RKO (cell line): ENCODE measurements at places on chromosomes 11 and 22.

DNA sequence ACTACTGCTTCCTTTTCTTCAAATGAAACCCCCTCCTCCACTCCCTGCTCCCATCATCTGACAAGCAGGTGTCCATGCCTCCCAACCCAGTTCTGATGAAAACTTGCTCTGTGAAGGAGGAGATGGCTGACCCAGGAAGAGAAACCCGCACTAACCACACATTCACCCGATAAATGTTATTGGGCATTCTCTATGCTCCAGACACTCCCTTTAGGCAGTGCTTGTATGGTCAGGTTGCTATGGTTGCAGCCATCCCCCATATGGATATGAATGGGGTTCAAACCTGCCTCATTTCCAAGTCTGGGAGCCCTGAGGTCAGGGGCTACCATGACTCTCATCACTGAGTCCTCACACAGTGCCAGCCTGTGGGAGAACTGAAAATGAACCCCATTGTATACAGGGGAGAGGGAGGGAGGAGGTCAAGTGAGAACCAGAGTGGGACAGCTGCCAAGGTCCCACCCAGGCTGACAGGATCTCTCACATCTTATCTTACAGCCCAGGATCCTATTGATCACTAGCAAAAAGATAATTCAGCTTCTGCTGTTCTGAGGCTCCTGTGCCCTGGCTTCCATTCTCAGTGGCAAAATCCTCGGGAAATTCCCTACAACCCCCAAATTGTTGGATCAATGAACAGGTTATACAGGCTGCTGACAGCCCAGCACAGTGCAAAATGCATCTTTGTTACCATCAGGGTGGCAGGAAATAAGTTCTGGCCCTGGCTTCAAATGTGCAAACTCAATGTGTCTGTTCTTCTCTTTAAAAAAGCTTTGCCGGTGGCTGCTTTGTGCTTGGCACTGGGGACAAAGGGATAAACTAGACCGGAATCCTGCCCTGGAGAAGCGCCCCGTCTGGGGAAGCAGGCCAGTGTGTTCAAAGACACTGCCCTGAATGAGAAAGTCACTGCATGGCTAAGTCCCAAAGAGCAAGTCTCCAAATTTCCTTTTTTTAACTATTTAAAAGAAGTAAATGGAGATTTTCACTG, 22.7 kb upstream of the ACER3 start:
- no peak for DNase-seq

- DNase-seq, result peak; percentile 89
Observed at GRCh38 chr11:797296-798092, 587 bp downstream of the SLC25A22 start.

GRCh38 chr11:77144857-77145428, 16.9 kb downstream of the MYO7A start:
- DNase-seq, result no peak

DNA sequence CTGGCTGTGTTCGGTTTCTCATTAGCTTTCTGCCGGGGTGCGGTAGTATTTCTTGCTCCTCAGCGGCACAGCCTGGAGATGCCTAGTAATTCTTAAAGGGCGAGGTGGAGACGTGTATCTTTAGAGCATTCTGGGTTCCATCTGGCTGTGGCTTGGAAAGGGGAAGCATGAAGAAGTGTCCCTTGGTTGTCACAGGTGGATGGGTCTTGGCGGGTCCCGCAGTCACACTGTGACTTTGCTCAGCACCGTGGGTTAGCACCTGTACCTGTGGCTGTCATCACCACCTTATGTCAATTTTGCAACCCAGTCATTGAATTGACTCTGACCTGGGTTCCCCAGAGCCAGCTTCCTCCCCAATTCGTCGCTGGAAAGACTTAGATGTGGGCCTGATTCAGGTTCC, 57.6 kb downstream of the MIAT start:
- DNase-seq, result no peak

DNA sequence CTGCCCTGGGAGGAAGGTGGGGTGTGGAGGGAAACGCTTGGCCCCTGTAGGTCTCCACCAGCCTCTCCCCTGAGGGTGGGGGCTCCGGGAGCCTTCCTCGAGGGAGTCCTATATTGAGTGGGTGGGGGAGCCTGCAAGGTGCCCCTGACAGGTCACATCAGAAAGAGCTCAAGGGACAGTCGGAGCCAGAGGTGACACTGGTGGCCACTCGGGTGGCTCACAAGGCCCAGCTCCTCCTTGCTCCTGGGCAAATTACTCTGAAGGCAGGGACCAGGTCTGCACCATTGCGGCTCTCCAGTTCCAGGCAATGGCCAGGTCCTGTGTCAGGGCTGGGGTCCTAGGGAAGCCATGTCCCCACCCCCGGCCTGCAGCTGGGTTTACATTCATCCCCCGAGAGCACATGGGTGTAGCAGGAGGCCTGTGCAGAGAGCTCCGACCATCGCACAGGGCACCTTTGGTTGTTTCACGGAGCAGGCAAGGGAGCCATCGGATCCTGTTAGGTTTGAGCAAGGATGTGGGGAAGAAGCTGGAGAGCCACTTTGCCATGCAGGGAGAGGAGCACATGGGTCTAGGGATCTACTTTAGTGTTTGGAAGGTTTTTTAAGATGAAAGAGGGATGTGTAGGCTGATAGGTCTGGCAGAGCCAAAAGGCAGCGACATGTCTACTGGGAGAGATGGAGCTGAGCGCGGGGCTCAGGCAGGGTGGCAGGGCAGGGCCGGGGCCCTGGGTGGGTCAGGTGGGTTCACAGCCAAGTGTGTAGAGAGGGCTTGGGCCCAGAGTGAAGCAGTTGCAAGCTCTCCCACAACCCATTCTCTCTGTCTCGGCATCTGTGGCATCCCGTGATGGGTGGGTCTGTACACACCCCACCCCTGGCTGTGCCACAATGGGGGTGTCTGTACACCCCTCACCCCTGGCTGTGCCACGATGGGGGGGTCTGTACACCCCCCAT, 14.8 kb downstream of the CCND1 start:
- DNase-seq, result no peak

DNA sequence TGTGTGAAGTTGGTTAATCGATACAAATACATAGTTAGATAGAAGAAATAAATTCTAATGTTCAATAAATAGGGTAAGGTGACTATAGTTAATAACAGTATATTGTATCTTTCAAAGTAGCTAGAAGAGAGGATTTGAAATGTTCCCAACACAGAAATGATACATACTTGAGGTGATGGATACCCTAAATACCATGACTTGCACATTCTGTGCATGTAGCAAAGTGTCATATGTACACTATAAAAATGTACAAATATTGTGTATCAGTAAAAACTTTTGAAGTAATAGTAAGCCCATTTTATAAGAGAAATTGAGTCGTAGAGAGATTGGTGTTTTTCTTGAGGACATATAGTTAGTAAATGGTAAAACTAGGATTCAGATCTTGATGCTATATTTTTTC, 56.4 kb upstream of the PGR start:
- DNase-seq, result no peak

DNA sequence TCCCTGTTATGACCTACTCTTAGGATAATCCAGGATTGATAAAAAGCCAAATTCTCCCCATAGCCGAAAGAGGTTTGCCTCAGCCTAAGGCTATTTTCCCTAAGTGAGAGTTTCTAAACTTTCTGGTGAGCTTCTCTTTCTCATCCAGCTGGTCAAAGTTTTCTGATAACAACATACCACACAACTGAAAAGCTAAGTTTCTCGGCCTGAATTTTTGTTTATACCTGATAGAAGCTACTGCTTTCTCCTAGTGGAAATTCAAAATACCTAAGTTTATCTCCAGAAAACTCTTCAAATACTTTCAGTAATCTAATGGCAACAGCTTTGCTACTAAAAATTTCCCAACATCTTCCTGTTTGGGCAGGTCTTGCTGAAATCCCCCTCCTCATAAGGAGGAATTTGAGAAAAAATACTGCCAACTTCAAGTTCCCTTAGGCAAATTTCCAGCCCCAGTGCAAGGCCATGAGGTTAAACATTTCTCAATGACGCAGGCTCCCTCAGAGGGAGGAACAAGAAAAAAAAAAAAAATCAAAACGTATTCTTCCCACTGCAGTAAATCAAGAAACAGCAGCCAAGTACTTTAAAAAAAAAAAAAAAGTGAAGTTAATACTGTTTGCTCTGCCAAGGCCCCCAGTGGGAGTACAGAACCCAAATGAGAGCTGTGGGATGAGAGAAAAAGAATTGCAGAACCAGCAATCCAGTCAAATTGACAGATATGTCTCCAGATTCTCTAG, 127.0 kb downstream of the MRTFA start:
- DNase-seq, result no peak

- DNase-seq, result no peak
Observed at GRCh38 chr11:131889760-131890581, 519.6 kb downstream of the NTM start.

DNA sequence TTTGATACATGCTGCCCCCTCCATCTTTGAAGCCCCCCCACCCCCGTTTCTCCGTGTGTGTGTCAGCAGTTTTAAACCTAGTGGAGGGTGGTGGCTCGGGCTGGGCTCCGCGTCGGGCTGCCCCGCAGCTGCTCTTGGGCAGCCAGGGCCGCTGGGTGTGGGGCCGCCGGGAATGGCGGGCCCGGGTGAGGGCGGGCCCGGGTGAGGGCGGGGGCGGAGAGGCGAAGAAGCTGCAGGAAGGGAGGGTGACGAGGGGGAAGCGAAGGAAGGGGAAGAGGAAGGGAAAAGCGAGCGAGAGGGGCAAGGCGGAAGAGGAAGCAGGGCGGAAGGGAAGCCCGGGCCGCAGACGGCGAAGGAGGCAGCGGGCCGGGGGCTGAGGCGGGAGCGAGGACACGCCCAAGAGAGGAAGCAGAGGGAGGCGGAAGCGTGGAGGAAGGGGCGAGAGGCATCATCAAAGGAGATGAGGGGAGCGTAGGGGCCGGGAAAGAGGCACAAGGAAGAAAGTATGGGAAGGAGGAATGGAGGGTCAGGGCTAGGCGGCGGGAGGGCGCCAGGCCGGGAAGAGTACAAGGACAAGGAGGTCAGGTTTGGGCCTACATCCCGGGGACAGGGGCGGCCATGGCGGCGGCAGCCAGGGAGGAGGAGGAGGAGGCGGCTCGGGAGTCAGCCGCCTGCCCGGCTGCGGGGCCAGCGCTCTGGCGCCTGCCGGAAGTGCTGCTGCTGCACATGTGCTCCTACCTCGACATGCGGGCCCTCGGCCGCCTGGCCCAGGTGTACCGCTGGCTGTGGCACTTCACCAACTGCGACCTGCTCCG, 82.4 kb downstream of the BCR start:
- no peak for DNase-seq

DNA sequence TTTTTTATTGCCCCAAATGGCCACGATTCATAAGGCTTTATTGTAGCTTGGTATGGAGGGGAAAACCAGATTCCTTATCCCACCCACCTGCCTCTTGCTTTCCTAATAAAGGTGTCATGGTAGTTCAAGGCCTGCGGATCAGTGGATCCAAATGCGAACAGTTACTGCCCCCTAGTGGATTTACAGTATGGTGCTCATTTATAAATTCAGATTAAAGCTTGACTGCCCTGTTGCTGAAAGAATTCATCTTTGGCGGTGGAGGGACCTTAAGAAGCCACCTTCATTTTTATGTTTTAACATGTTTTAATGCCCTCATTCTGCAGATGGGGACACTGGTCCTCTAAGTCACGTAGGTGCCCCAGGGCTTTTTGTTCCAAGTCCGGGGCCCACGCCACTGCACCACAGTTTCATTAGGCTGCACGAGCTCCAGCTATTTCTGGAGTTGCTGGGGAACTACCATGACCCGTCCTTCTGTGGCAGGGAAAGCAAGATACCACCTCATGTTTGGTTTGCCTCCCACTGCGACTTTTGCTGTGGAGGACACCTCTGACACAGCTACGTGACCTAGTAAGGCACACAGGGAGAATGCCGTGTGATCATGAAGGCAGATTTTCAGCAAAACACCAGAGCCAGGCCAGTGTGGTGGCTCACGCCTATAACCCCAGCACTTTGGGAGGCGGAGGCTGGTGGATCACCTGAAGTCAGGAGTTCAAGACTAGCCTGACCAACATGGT, 15.6 kb upstream of the INCENP start:
- DNase-seq, result peak; percentile 73

GRCh38 chr22:33923660-33924246, 3.5 kb upstream of the LARGE1 start:
- DNase-seq, result peak; percentile 83

DNA sequence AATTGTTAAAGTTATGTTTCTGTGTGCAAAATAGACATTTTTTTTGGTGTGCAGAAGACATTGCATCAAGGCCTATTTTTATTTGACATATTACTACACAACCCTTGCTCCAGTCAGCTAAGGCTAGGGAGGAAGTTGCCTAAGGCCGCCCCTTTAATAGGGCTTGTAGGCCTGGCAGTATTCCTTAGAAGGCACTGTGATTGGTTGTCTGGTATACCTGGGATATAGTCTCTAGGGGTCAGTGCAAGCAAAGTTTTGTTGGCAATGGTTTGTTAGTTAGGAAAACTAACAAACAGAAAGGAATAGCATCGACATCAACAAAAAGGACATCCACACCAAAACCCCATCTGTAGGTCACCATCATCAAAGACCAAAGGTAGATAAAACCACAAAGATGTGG, 16.9 kb downstream of the CCDC15 start:
- peak; percentile 27 for DNase-seq

DNA sequence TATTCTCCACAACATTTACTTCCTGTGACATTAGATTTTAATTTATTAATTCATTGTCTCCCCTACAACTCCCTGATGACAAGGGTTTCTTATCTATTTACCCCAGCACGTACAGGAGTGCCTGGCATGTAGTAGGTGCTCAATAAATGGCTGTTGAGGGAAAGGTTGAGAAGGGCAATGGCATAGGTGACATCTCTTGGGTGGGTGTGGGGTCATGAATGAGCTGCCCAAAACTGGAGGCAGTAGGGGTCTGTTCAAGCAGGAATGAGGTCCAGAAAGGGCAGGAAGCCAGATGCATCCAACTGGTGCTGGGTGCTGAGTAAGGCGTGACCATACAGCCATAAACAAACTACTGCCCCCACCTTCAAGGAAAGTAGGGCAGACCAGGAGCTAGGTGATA, 2.8 kb downstream of the VWCE start:
- DNase-seq, result no peak

DNA sequence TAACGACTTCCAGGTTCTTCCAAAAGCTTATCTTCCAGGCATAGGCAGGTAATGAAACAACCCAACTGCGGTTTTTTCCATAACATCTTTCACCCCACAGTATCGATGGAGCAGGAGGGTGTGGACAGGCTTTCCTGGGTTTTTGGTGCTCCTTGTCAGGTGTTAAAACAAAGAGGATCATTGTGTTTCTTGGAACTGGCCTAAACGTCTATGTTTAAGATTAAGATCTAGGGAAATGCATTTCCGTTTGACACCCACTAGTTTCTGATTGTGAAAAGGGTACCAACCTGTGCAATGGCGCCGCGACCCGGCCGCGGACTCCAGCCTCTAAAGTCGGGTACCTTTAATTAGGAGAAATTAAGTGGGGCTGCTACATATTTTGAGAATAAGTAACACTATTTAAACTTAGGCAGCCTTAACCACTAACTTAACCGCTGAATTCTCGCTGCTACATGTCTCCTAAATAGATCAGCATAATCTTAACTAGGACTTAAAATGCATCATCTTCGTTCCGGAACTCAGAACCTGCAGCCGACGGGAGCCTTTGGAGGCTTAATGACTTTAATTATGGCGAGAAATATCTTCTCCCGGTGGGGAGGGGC, 31.5 kb downstream of the C22orf31 start:
- peak; percentile 20 for DNase-seq

- no peak for DNase-seq
Observed at GRCh38 chr11:17574141-17575091, 27.4 kb downstream of the OTOG start.
